Epithelial cell of proximal tubule (primary cell): ENCODE measurements at places on chromosomes 1 and 21.

DNA sequence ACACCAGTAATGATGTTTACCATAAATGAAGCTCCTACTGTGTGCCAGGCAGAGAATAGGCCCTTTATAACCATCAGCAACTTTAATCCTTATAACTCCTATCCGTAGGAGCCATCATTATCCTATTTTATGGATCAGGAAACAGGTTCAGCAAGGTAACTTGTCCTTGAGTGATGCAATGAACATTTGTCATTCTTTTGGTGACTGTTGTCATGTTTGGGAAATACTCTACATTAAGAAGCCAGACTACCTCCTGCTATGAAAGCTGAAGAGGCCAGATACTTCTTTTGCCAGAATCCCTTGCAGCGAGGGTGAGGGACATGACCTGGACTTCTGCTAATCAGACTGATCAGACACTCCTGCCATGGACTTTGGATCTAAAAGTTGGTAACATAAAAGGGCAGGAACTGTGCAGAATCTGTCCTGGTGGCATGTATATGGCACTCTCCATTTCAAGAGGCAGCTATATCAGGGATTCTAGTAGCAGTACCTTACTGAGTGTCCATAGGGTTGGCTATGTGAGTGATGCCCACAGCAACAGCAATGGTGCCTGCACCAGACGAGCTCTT lies 33.1 kb upstream of the SRRM1 start:
- no peak for DNase-seq

GRCh38 chr1:94103608-94104007 lies 17.3 kb downstream of the ABCA4 start:
- DNase-seq = no peak

GRCh38 chr1:43292216-43292615 lies 6.8 kb upstream of the C1orf210 start:
- no peak for DNase-seq

GRCh38 chr1:198604975-198605374 lies 33.9 kb upstream of the PTPRC start:
- no peak for DNase-seq

GRCh38 chr1:209425959-209426358 lies 157.6 kb upstream of the CAMK1G start:
- DNase-seq = no peak

DNA sequence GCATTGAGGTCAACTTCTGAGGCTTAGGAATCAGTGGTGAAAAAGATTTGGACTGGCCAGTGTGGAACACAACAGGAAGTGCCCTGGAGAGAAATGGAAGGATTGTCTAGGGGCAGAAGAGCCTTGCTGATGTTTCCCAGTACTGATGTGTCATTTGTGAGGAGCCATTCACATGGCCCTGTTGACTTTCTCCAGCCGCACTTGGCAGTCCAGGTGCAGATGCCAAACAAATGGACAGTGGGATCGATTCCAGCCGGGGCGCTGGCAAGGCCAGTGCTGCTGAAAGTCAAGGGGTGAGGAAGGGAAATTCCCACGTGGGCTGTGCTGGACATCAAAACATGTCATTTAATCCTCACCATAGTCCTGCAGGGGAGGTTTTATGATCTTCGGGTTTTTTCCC lies 4.9 kb upstream of the TRIM63 start:
- DNase-seq = no peak

GRCh38 chr1:23825762-23826522 lies 713 bp upstream of the HMGCL start:
- no peak for DNase-seq

GRCh38 chr21:16847211-16847610 lies 665.6 kb upstream of the CXADR start:
- DNase-seq = no peak

DNA sequence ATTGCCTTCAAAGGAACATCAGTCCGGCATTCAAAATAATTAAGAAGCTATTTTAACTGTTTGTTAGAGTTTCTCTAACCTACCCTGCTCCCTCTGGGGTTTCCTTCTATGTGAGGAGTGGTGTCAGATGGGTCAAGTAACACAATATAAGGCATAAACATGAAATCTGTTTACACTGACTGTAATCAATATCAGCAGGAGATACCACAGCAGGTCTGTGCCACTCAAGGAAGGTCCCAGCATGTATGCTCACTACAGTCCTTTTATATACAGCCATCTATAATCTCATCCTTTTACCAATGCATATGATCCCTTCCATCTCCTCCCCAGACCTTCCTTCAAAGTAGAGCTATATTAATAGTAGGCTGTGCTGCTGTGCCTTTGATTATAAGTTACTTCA lies 25.4 kb downstream of the EEIG2 start:
- no peak for DNase-seq

DNA sequence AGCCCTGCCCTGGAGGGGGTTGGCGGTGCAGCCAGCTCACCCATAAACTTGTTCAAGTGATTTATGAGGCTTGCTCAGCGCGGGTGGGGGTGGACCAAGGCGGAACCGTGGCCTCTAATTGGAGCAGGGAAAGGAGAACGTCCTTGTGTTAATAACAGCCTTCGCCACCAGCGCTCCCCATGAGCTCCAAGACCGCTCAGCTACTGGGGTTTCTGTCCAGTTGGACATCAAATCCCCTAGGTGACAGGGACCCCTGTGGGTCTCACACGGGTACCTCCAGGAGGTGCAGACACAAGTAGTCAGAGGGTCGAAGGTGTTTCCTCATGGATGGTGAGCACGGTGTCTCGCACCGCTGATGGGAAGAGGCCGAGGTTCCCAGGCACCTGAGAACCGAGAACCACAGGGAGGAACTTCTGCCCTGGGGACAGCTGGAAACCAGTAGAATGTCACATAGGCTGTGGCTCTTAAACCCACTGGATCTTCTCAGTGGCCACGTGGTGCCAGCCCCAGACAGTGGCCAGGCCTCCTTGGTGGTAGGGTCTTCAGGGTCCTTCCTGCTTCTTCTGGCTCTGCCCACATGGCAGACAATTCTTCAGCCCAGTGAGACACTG lies 3.7 kb upstream of the ACTRT2 start:
- DNase-seq = no peak

- DNase-seq = no peak
These were observed 17.6 kb upstream of the MTARC2 start for GRCh38 chr1:220730486-220730885.

DNA sequence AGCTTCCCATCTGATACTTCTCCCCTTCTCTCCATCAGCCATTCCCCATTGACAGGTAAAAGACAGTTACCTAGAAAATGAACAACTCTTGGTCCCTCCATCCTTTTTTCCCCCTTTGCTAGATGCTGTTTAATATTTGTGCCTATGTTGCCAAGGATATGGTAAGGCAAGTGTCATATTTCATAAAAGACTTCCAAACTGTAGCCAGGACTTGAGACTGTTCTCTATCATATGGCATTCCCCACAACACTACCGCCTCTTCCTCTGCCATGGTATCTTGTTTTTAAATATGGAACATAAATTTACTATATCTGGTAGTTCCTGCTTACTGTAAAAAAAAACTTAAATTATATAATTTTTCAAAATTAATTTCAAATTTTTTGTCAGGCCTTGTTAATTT lies 97.2 kb downstream of the PHTF1 start:
- DNase-seq = no peak

GRCh38 chr1:17509363-17509762 lies 30.1 kb upstream of the ARHGEF10L start:
- no peak for DNase-seq

GRCh38 chr1:104648269-104648691 lies 898.6 kb downstream of the AMY1C start:
- no peak for DNase-seq

DNA sequence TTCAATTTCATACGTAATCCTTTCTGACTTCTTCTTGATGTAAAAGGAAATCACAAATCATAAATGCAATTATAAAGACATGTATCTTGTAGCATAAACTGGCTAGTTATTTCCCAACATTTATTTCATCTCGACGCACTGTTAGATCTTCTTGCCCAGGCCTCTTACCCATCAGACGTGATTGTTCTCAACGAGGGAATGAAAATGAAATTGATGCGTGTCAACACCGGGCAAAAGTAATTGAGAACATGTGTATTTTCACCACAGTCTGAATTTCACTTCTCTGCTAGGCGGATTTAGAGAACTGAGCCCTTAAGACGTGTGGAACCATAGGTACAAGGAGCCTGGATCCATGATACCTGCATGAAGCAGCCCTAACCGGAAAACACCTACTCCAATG lies 519.7 kb downstream of the KCNT2 start:
- DNase-seq = no peak

GRCh38 chr1:117812869-117813511 lies 116.4 kb downstream of the GDAP2 start:
- DNase-seq = no peak

GRCh38 chr1:222784916-222785315 lies 29.9 kb upstream of the DISP1 start:
- no peak for DNase-seq

GRCh38 chr1:240658312-240658960 lies 46.5 kb upstream of the GREM2 start:
- no peak for DNase-seq

GRCh38 chr1:247493106-247493505 lies 35.2 kb upstream of the OR2B11 start:
- no peak for DNase-seq

GRCh38 chr1:157198619-157199420 lies 60.6 kb upstream of the ETV3 start:
- no peak for DNase-seq

GRCh38 chr21:17545007-17545406 lies 32.2 kb downstream of the CXADR start:
- DNase-seq = no peak

DNA sequence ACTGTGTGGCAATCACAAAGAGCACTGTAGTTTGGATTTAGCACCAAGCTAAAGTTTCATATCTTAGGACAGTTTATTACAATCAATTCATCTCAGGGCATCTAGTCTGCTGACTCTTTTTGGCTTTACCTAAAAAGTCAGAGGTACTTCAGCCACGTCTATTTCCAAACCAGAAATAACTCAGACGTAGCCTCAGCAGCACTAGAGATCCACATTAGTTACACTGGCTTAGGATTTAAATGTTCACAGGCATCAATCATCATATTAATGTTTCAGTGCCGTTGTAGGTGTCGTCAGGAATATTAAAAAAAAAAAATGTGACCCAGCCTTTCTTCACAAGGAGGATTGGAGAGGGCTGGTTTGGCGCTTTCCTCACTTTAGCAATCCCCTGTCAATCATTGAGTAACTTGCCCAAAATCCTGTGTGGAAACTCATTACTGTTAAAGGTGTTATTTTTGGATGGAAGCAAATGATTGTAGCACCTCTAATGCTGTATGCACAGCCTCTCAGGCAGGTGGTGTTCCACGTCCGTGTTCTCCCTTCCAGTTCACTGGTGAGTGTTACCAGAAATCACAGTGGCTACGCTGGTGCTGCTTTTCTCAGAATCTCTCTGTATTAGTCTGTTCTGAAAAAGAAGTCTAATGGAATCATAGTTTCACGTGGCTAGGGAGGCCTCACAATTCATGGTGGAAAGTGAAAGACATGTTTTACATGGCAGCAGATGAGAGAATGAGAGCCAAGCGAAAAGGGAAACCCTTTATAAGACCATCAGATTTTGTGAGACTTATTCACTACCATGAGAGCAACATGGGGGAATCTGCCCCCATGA lies 45.4 kb downstream of the NEK7 start:
- DNase-seq = no peak

DNA sequence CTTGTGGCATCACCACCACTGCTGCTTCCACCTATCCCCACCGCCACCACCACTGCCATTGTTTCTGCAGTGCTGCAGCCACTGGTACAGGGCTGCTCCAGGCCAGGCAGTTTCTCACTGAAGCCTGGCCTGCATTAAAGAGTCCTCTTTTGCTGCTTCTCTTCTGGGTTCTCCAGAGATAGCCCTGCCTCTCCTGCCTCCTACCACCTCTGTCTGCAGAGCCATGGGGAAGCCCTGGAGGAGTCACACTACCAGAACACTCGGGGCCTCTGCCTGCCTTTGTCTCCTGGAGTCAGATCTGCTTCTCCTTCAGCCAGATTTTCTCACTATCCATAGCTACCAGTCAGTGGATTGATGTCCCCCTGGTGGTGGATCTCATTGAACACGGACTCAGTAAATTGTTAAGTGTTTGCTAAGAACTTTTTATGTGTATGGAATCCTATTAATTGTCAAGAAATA lies 37.7 kb upstream of the DDAH1 start:
- no peak for DNase-seq

- no peak for DNase-seq
These were observed 4.0 kb downstream of the H6PD start for GRCh38 chr1:9238550-9238949.

DNA sequence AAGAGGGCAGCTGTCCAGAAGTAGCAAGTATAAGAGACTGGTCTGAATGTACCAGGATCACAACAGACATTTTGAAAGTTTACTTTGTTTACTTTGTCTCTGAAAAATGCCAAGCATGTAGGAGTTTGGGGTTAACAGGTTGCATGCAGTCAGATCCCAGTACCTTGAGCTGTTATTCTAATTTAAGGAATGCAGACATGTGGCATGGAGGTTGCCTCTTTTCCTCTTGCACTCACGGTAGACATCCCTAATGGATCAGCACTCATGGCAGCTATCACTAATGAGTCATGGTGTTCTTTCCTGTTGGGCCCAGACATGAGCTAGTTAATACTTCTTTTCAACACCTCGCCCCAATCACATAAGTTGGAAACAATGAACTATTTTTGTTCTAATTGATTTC lies 67.3 kb downstream of the GADD45A start:
- no peak for DNase-seq

DNA sequence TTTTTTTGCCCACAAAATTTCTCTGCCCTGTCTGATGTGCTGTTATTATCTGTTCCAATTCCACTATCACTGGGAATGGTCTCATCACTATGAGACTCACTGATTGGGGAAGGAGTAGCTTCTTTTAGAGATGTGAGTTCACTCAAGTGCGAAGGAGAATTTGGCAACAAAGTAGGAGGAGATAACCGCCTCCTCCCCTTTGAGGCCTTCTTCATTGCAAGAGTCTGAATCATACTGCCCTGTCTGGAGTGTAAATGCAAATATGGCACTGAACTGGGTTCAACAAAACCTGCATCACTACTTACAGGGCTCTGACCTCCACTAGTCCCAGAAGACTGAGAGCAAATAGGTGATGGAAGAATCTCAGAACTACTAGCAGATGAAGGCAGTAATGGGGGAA lies 83.4 kb downstream of the ASH1L start:
- peak; percentile 41 for DNase-seq

DNA sequence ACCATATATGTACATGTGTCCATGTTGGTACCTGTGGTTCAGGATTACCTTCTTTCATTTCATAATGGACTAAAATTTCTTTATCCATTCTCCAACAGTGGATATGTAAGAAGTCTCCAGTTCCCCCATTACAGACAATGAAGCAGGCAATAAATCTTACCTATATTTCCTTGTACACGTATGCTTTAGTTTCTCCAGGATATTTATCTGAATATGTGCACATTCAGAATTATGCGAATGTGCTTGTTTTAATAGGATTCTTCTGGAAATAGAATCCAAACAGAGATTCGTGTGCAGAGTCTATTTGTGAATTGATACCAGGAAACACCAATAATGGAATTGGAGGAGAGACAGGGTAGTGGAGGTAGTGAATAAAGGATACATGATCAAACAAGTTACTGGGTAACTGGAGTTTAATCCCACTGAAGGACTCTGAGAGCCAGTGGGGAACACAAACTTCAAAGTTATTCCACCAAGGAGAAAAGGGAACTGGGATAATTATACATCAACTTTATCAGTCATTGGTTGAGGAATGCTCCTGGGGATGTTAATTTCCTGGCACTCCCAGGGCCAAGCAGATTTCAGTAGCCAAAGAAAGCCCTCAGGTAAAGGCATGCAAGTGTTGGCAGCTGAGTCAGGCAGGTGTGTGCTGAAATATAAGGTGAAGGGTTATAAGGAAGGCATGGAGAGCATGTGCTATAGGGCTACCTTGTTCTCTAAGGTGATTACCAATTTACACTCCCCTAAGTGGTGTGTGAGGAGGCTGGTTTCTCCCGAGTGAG lies 374.9 kb upstream of the PBX1 start:
- DNase-seq = no peak

- DNase-seq = no peak
These were observed 15.5 kb upstream of the CXADR start for GRCh38 chr21:17497316-17497715.
